ENCODE measurements at places on chromosomes 5 and 9.
A peak's percentile ranks its signal among the peaks of the same experiment; 100 is the strongest.

DNA sequence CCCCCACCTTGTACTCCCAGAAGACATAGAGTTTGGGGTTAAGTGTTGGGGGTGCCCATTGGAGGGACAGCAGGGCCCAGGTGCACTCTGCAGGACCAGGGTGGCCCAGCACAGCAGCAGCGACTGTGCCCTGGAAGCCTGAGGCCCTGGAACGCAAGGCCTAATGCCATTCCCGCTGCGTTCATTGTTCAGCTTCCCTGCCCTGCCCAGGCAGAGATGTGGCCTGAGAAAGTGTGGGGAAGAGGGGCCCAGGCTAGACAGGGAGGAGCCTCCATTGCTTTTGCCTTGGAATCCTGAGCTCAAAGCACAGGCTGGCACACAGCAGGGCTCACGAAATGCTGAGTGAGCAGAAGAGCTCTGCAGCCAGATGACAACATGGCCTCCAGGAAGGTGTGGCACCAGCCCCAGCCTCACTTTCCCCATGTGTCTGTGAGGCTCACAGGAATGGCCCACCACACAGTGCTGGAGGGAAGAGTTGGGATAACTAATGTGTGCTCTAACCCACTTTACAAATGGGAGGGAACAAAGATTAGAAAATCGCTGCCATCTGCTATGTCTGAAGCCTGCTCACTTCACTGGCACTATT is 19.4 kb downstream of the S1PR3 start:
- DNase-seq, result no peak

DNA sequence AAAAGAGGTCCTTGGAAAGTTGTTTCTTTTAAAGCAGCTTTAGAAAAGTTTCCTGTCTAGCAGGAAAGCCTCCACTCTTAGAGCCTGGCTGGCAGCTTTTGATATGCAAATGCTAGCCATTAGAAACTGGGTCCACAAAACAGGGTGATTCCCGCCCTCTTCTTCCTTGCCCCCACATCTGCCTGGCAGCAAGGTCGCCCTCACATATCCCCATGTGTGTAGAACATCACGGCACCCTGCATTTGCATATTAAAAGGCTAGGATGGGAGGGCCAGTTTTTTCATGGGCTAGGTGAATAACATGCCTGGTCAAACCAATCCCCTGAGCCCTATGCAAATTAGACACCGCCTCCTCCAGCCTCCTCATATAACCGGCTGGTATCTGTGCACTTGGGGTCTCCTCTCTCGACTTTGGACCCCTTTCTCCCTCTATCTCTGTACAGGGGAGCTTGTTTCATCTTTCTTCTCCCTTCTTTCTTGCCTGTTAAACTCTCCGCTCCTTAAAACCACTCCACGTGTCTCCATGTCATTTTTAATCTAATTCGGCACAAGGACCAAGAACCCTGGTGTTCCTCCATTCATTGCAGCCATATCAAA is 426.8 kb upstream of the CTNND2 start:
- no peak for DNase-seq

DNA sequence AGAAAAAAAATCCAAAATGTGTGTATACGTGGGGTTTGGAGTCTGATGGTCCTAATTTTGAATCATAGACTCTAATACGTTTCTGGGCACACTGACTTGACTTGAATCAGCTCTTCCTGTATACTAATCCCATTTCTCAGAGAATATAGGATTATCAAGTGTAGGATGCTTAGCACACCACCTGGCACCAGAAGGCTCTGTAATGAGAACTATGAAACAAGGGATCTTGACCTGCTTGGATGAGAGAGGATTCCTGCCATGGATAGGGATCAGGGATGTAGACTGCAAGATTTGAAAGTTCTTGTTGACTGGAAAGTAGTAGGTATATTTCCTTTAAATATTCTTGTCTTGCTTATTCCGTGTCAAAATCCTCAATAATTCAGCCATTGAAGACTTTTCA is 7.8 kb downstream of the HSPA4 start:
- DNase-seq, result no peak

GRCh38 chr5:136064510-136064909 is 35.7 kb downstream of the TGFBI start:
- no peak for DNase-seq

DNA sequence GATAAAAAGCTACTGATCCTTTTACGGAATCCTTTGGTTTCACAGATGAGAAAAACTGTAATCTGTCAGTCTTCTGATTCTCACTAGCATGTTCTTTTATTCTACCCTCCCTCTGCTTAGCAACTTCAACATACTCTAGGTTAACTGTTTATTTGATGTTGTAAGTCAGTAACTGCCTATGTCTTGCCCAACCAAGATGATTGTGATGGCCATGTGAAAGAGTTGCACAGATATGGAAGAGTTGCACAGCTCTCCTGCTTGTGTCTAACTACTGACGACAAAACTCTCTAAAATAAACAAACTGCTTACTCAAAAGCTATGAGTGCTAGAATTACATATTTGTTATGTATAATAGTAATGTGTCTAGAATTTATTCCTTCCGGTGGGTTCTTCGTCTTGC is 227.3 kb upstream of the DAB2 start:
- DNase-seq, result no peak

DNA sequence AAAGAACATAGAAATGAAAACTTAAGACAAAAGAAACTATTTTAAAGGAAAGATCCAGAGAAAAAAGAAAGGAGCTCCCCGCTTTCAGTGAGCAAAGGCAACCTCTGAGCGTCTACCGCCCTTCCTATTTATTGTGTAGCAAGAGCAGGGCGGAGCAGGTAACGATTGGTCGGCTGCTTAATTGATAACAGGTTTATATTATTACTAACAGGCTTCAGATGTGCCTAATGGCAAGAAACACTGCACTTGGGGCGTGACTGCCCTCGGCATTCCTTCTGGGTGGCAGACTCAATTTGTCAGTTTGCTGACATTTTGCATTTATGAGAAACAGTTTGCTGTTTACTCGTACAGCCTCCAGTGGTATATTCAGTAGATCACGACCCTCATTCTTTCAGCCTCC is 482.7 kb upstream of the C9orf72 start:
- no peak for DNase-seq

DNA sequence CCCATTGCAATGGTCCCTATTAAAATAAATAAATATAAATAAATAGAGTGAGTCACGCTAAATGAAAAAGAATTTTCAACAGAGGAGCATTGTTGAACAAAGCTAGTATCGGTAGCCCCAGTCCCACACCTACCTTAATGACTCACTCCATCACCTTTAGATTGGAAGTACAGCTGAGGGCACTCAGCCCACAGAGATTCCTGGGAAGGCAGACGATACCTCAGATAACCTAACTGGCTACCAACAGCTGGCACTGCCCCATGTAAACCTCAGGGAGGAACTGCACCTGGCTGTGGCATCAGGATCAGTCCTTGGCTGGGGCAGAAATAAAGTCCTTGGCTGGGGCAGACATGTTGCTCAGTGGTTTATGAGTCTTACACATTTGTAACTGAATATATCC is 49.3 kb downstream of the SPRY4 start:
- DNase-seq, result no peak

- DNase-seq, result peak; percentile 54
Observed at GRCh38 chr5:137498301-137498735, 808 bp downstream of the SPOCK1 start.

DNA sequence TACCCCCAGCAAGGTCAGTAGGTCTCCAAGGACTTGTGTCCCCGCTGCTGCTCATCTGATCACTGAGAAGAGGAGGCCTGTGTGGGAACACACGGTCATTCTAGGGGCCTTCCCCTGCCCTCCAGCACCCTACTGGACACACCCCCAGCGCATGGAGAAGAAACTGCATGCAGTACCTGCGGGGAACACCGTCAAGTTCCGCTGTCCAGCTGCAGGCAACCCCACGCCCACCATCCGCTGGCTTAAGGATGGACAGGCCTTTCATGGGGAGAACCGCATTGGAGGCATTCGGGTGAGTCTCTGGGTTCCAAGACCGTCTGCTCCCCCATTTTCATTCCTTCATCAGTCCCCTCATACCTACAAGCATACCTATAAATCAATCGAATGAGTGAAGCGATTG is 4.1 kb downstream of the FGFR4 start:
- DNase-seq, result no peak

GRCh38 chr9:33686942-33687341 is 108.4 kb upstream of the PRSS3 start:
- no peak for DNase-seq

GRCh38 chr5:147869112-147869511 is 9.4 kb upstream of the SCGB3A2 start:
- DNase-seq, result no peak

DNA sequence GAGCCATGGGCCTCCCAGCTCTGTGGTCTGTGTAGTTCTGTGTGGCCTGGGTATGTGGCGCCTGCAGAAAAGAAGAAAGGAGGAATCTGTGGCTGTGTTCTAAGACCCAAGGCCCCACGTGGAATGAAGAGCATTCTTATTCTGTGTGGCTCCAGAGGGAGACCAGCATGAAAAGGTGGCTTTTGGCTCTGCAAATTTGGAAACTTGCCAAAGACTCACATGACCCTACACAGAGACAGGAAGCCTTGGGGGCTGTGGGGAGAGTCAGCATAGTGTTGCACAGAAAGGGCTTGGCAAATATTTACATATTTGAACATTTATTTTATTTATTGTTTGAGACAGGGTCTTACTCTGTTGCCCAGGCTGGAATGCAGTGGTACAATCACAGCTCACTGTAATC is 193.3 kb downstream of the TMEM38B start:
- no peak for DNase-seq

DNA sequence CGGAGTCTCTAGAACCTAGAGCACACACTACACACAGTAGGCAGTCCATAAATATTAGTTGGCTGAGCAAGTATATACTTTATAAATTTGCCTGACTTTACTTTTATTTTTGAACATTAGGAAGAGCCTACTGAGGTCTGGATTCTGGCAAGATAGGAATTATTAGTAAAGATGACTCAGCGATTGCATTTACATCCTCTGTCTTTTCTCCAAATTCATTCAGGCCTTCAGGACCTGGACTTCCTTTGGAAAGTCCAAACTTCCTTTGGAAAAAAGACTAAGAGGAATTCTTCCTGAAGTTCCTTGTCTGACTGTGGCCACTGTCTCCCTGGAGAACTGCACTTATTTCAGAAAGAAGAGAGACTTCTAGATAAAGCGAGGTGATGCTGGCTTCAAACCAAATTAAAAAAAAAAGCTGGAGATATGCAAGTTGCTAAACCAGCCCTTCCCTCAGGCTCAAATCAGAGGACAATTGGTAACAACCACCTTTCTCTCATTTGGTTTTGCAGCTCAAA is 251.3 kb downstream of the GAS1 start:
- no peak for DNase-seq

- DNase-seq, result no peak
Observed at GRCh38 chr5:130652176-130652575, 512.9 kb downstream of the HINT1 start.

DNA sequence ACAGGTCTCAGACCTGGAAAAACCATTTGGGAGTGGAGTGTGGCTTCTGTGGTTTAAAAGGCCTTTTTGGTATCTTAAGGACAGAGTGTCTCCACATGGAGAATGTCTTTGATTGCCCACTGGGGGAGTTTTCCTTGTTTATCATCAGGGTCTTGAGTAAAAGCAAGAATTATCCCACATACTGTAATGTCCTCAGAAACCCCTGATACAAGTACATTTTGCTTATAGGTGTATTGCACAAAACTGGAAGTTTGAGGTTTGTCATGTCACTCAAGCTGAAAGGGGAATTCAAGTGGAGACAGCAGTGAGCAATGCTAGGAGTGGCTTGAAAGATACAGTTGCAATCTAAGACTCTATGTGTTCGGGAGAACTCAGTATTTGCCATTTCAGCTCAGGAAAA is 62.7 kb upstream of the GRAMD2B start:
- no peak for DNase-seq

DNA sequence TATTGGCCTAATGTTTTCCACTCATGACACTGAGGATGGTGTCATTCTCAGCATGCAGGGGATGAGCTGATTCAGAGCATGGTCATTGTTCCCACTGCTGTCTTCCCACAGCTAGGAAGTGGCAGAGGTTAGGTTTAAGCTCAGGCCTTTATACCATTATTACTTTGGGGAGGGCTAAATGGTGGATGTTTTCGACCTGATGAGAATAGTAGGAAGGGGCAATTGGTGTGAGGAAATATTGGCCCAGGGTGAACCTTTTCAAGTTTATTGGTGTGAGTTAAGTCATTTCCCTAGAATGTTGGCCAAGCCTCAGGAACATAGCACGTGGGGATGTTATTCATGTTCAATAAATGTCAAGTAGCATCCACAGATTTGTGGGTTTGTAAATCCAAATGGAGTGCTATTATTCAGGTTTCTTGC is 59.6 kb downstream of the ARHGAP26 start:
- no peak for DNase-seq

DNA sequence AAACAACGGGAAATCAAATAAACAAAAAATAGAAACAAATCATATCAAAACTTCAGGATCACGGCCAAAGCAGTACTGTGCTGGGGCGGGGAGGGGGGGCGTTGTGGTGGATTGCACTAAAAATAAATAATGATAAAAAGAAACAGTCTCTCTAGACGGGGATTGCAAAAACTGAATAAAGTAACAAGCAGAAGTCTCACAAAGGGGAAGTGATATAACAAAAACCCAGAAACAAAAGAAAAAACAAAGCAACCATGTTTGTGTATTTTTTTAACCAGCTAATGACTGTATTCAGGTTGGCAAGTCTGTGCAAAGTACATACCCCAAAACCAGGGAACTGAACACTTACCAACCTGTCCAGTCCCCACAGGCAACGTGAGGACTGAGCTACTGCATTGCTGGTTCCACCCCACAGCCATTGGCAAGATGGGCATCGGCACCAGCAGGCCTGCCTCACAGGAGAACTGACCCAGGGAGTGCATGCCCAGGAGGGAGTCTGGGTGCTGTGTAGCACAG is 24.1 kb downstream of the BICD2 start:
- DNase-seq, result no peak

- DNase-seq, result no peak
Observed at GRCh38 chr5:36209664-36210063, 32.1 kb downstream of the NADK2 start.

DNA sequence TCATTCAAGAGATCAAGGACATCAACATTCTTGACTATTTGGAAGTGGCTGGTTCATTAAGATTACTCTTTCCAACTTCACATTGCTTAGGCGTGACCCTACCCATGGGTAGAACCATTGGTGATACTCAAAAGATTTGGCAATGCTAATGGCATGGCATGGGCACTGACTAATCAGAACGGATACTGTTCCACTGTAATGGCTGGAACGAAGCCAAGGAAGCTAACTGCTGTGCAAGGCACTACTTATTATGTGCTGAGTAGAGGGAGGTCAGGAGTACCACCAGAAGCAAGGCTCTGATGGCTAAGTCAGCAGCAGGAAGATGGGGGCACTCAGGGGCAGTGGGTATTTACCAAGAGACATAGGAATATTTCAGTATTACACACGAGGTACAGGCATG is 31.9 kb downstream of the GNA14 start:
- no peak for DNase-seq

All from psoas muscle (tissue), 8 donors.